ENCODE measurements at places on chromosomes 2 and 18.

DNA sequence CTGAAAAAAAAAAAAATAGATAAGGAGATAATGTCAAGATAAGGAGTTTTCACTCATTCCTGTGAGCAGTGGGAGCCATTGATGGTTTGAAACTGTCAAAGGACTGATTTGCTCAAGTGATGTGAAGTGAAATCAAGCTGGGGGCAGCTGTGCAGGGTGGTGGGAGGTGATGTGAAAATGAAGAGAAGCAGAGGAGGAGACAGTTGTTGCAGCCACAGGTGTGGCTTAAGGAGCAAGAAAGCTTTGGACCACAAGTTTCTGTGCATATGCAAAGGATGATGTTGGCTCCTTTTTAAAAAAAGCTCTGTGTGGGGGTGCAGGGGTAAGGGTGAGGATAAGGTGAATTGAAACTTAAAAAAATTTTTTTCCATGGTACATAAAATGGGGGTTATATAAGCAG is 8.3 kb downstream of the EFR3B start:
- no peak for DNase-seq

GRCh38 chr2:196990788-196991461 is 64.4 kb upstream of the PGAP1 start:
- DNase-seq: no peak

GRCh38 chr2:217231212-217231611 is 371.3 kb upstream of the TNP1 start:
- no peak for DNase-seq

GRCh38 chr2:216350214-216350791 is 22.0 kb downstream of the MARCHF4 start:
- no peak for DNase-seq

GRCh38 chr2:192196421-192197194 is 1.9 kb upstream of the TMEFF2 start:
- DNase-seq: no peak

- no peak for DNase-seq
Measured at GRCh38 chr2:232588680-232589585, 38.4 kb downstream of the EIF4E2 start.

- DNase-seq: no peak
Measured at GRCh38 chr2:47217277-47217676, 62.2 kb upstream of the STPG4 start.

DNA sequence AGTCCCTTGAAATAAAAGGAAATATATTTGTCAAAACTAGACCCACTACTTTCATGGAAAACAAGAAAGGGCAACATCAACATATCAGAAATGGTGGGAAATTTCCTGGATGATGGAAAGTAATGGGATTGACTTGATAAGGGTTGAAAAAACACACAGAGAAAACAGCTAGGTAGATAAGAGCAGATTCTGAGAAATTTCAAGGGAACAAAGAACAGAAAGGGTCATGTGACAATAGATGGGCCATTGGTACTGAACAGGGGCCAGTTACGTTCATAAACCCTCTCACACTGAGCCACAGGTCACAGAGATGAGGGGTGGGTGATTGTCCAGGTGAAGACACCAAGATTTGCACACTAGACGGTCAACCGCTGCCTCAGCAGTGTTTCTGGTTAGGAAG is 98.7 kb downstream of the QPCT start:
- no peak for DNase-seq

GRCh38 chr2:236753606-236754270 is 184.1 kb downstream of the ACKR3 start:
- DNase-seq: no peak

DNA sequence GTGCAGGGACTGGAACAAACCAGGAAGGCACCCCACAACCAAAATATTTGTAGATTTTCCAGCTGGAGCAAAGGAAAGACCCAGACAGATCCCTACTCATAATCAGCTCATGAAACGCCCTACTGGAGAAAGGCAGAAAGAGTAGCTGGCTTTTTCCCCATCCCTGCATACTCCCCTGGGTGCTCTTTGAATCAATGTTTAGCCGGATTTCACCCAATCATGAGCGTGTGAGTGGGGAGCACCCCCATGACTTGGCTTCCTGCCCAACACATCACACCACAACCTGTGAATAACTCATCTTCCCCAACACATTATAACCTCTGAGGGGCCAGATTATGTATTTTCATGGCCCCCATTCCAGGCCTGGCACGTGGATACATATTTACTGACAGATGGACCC is 35.1 kb upstream of the SLC14A1 start:
- peak; percentile 52 for DNase-seq

GRCh38 chr2:144524118-144525009 is 4.4 kb upstream of the ZEB2 start:
- DNase-seq: no peak

DNA sequence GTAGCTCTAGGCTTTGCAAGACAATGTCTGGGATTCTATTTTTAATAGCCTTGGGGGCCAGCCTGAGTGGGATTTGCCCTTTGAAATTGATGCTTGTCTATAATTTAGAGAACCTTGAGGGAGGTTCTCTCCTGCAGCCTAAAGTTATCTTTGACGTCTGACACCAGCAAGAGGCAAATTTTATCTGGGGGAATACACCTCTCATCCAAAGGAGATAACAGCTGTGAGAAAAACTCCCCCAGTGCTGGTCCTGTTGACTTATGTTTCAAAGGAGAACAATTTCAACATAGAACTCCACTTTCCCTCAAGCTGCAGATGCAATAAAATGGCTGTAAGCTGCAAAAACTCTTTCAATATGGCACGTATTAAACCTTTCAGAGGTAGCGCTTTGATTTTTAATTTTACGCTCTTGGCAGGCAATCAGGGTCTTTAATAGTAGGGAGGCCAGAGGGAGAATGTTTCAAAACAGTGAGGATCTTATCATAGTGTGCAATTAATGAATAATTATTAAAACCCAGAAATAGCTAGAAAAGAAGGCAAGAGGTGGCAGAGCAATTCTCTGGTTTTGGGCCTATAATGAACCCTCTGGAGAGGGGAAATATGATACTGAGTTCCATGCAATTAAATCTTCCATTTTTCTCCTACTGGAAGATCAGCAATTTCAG is 62.4 kb downstream of the LYPD1 start:
- no peak for DNase-seq

GRCh38 chr18:48459016-48459415 is 49.8 kb upstream of the ZBTB7C start:
- no peak for DNase-seq

- no peak for DNase-seq
Measured at GRCh38 chr2:19425419-19425818, 67.0 kb upstream of the OSR1 start.

GRCh38 chr2:235563056-235563910 is 69.4 kb downstream of the AGAP1 start:
- DNase-seq: no peak

GRCh38 chr2:84899304-84900204 is 5.9 kb upstream of the TMSB10 start:
- DNase-seq: no peak

- no peak for DNase-seq
Measured at GRCh38 chr2:204909791-204910190, 364.5 kb downstream of the PARD3B start.

- DNase-seq: no peak
Measured at GRCh38 chr18:12749121-12749520, 46.3 kb downstream of the PSMG2 start.

DNA sequence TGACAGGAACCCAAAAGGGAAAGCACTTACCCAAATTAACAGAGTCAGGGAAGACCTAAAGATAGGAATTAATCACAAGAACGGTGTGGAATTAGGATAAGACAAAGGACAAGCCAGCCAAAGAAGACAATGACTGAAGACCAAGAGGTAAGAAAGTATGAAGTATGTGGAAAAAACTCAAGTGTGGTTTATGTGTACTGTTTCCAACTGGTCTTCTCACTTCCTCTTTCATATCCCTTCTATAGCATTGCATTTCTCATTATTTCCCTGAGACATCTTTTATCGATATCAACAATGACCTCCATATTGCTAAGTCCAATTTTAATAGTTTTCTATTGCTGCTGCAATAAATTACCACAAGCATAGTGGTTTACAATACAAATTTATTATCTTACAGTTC is 313.5 kb upstream of the SLC39A10 start:
- DNase-seq: no peak

DNA sequence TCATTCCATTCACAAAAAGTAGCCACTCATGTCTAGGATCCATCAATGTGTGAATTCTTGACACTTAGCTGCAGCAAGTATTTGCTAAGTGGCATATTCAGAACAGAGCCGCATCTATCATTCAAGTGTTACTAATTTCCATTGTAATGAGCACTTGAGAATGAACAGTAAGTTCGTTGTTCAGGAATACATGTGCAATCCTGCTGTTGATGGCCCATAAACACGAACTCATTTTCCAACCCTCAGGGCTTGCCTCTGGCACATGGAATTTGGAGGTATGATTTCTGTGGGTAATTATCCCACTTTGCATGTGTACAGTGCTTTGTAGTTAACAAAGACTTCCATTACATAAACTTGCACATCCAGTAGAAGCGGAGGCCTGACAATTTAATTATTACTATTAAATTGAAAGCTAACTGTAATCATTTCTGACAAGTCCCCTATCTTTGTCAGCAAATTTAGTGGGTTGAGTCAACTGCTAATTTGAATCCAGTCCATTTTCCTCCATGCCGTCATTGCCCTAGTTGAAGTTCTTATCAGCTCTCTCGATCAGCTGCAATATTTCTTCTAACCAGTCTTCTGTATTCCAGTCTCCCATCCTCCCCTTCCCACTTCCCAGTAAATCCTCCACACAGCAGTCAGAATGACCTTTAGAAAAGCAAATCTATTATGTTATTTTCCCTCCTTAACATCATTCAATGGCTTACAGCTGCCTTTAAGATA is 116.0 kb upstream of the AQP4 start:
- no peak for DNase-seq

DNA sequence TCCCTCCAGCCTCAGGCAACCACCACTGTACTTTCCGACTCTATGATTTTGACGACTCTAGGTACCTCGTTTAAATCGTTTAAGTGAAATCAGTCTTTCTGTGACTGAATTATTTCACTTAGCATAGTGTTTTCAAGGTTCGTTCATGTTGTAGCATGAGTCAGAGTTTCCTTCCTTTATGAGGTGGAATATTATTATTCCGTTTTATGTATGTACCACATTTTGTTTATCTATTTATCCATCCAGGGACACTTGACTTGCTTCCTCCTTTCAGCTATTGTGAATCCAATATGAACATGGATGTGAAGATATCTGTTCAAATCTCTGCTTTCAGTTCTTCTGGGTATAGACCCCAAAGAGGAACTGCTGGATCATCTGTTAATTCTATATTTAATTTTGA is 19.1 kb downstream of the IL1R2 start:
- DNase-seq: no peak

DNA sequence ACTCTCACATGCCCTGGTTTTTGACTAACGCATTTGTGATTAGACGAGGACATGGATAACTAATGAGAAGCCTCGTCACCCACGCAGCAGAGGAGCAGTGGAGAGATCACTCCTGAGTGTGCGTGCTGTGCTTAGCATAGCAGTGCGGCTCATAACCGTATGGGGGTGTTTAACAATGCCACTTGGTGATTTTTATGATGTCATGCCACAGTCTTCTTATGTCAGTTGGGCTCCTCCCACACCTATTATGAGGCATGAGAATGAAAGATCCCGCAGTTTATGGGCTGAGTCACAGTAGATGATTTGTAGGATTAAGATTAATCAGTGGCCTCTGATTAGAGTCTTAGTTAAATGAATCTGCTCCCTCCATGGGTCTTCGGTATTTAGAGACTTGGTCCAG is 2.5 kb upstream of the SMIM21 start:
- no peak for DNase-seq

DNA sequence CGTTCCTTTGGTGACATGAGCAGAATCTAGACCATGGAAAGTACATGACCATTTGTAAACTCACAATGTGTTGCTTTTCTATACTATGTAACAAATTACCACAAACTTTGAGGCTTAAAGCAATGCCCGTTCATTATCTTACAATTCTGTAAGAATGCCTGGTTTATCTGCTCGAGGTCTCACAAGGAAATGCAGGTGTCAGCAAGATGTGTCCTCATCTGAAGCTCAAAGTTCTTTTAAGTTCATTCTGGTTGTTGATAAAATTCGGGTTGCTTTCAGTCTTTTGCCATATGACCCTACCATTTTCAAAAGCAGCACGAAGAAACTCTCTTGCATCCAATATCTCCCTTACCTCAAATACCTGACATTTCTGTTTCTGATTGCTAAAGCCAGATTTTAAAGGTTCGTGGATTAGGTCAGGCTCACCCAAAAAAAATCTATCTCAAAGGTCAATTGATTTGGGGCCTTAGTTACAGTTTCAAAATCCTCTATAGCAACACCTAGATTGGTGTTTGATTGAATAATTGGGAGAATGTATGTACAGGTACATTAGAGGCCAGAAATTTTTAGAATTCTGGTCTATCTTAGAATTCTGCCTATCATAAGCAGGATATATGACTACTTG is 125.9 kb downstream of the TMEM131 start:
- no peak for DNase-seq

- DNase-seq: no peak
Measured at GRCh38 chr2:30421604-30422443, 25.2 kb upstream of the LCLAT1 start.

DNA sequence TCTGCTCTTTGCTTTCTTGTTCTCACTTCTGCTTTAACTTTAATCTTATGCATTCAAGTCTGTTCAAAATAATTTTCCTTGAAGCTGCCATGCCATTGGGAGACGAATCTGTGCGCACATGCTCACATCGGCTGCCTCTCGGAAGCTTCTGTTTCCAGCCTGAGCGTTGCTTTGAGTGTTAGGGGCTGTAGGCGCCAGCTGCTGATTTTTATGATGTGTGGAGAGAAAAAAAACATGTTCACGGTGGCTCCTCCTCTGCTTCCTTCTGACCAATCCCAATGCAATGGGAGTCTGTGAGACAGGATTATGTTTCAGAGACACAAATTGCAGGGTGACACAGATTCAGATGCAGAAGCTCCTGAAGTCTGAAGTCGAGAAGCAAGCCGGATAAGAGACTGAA is at the start of gene MC4R:
TSS of gene MC4R (minus strand) at position 180 of the 400 bp plus-strand sequence. CDS start 426 bp downstream, outside the sequence.
- no peak for DNase-seq

- no peak for DNase-seq
Measured at GRCh38 chr2:172220121-172220520, 117.4 kb upstream of the DLX2 start.

DNA sequence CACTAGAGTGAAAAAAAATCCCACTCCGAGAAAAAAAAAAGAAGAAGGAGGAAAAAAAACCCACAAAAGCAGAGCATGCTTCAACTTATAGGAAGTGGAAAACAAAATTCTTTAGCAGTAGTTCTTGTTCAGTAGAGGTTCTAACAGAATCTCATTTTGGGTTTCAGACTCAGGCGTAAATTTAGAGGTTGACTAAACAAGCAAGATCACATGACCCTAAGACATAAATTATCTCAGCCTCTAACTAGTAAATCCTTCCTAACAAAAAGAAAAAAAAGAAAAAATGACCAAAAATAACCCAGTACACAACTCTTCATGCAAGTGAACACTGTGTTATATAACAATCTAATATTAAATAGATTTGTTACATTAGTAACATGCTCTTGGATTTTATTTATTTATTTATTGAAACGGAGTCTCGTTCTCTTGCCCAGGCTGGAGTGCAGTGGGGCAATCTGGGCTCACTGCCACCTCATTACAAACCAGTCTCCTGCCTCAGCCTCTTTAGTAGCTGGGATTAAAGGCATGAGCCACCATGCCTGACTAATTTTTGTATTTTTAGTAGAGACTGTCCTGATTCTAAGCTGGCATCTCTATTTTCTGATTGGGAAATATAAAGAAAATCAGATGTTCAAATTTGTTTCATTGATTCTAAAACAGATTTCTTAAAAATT is 35.4 kb downstream of the PPP4R3B start:
- no peak for DNase-seq
